ENCODE measurements at places on chromosomes 1 and 21.

DNA sequence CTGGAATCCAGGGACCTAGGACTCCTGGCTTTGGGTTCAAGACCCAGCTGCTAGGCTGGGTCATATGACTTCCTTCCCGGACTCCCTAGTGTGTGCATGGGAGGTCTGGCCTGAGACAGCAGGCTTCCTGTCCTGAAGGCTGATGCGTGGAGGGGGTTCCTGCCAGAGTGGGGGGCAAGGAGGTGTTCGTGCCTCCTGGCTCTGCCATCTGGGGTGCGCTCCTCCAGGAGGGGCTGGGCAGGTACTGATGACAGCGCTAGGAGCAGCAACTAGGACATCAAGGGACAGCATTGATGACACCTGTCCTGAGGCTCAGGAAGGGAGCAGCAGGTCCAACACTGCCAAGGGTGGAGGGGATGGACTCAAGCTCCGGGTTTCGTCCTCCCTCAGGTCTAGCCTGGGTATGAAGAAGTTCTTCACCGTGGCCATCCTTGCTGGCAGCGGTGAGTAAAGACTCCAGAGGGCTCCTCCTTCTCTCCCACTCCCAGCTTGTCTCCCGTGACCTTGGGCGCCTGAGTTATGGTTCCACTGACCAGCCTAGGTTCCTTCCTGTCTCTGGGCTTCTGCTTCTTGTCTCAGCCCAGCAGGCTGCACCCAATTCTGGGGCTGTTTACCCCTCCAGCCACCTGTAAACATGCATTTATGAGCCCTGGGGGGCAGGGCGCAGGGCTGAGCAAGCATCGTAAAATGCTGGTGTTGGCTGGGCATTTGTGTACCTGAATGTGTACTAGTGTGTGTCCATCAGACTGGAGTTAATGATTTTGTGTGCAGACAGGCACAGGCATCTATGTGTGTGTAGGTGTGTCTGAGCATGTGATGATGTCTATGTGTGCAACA is 871 bp downstream of the PLA2G2F start:
- no peak for DNase-seq

DNA sequence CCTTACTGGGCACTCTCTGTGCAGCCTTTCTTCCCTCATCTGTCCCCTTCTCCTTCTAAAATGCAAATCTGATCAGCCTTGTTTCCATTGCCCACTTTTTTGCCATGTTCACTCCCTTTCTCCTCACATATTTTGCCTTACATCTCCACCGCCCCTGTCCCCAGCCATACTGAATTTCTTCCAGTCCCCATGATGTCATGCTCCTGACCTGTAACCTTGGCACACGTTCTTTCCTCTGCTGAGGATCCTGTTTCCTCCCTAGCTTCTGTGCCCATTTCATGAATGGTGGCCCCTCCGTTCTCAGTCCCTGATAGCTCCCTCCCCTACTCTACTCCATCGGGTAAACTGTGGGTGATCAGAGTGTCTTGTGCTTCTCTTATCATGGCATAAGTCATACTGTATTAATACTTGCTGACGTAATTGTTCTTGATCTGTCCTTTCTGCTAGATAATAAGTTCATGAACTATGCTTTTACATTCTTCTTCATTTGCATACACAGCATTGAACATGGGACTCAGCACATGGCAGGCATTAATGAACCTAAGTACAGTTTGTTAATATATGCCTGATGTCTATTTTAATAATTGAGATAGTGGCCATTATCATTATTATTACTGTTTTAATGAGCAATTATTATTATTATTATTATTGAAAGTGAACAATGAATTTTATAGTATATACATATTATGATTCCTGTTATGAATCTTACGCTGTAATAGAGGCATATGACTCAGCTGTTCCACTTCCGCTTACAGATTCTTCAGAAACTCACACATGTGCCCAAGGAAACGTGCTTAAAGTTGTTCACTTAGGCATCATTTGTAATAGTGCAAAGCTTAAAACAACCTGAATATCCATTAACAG is 28.5 kb downstream of the MAP3K21 start:
- no peak for DNase-seq

GRCh38 chr21:45556645-45557615 is 14.7 kb upstream of the SLC19A1 start:
- no peak for DNase-seq

- no peak for DNase-seq
These were observed 8.1 kb upstream of the IFI44 start for GRCh38 chr1:78641558-78641957.

DNA sequence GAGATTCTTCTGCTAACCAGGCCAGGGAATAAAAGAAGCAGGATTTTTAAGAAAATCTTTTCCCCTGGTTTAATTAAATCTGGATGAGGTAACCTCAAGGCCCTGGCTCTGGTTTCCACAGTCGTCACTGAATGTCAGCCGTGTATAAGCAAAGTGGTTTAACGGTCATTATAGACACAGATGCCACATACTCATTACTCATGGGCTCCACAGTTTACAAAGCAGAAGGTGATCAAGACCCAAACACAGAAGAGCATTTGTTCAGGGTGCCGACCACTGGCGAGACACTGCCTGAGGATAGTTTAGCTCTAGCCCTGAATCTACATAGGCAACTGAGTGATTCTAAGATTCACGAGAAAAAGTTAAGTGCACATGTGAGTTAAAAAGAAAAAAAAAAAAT is 27.8 kb upstream of the RAP1GAP start:
- DNase-seq, result no peak

DNA sequence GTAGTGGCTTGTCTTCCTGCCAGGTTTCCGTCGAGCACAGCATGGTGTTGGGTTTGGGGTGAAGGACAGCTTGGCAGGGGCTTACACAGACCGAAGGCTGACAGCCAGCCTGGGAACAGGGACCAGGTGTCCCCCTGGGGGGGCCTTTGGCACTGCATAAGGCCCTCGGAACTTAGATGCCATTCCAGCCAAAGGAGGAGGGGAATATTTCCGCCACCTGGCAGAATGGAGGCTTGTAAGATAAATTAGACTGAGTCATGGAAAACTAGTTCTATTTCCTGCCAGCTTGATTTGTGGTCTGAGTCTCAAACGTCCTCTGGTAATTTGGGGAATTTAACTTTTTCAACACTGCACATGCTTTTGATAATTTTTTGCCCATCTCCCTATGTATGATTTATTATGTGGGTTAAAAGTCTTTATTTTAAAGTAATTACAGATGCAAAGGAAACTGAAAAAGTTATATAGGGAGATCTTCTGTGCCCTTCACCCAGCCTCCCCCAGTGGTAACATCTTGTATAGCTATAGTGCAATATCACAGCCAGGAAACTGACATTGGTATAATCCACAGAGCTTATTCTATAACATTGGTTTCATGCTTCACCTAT is 11.5 kb upstream of the TMEM51 start:
- DNase-seq, result no peak

DNA sequence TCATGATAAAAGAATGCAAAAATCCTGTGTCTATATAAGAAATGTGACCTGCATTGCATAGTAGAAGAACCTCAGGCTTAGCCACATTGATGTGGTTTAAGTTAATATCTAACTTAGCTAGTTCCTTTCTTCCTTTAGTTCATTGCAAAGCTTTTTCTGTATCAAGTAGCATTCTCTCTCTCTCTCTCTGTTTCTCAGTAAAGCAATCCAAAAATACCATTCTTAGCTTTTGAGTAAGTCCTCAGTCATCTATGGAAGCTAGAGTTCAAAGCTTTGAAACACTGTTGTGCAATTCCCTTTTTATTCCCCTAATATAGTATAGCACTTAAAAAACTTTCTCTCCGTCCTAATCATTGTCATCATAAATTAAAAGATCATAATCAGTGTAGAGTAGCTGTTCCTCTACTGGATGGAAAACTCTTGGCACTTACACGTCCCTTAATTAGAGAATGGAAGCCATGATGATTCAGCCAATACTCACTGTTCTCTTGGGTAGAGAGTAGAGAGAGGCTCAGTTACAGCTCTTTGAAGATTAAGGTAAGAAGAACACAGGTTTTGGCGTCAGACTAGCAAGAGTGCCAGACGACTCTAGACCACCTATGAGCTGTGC is 350.3 kb upstream of the LYPLAL1 start:
- DNase-seq, result no peak

- no peak for DNase-seq
These were observed 8.1 kb upstream of the CLCA4 start for GRCh38 chr1:86538775-86539174.

DNA sequence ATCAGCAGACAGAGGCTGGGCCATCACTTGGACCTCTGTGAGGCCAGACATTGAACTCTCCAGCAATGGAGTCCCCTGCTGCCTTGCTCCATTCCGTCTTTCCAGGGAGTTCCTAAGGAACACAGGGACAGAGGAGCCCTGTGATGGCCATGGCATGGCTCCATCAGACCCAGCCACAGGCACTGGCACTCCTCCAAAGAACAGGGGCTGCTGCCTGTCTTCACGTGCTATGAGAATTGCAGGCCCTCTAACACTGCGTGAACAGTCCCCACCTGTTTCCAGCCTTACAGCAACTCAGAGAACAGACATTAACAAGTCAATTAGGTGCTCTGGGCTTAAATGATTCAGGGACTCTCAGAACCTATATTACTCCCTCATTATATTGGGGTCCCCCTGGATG is 140.8 kb downstream of the ASTN1 start:
- DNase-seq, result peak; percentile 64

DNA sequence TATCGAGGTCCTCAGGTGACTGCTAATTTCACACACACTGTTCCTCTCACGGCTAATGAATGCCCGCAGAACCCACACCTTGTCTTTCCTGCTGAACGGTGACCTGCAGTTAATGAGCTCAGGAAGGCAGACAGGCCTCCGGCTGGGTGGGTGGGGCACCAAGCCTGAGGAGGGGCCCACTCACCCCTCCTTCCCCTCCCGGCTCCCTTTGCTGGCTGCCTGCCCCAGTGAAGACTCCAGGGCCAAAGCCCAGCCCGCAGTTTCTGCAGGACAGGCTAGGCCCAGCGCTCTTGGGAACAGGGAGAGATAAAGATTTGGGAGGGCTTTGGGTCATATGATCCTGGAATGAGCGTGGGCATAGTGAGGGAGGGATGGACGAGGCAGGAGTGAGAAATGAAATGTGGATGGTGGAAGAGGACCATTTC is 26.4 kb downstream of the FOXO6 start:
- no peak for DNase-seq

- DNase-seq, result no peak
These were observed 25.7 kb downstream of the STK40 start for GRCh38 chr1:36359911-36360550.

DNA sequence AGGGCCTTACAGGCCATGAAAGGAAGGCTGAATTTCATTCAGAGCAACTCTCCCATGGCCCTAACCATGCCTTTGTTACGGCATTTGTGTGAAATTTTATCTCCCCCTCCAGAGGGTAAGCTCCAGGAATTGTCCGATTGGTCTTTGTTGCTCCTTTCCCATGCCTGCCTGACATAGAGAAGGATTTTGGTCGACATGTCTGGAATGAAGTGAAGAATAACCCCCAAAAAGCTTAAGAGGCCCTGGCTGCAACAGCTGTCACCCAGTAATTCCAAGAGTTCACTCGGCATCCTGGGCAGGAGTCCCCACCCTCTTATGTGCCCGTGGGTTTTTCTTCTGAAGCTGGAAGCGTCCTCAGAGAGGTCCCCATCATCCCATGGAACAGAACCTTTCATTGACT is 20.6 kb downstream of the CDA start:
- no peak for DNase-seq

GRCh38 chr1:41536361-41536802 is 51.9 kb upstream of the EDN2 start:
- DNase-seq, result no peak

GRCh38 chr1:229056046-229056445 is 214.9 kb upstream of the RAB4A start:
- peak; percentile 34 for DNase-seq

DNA sequence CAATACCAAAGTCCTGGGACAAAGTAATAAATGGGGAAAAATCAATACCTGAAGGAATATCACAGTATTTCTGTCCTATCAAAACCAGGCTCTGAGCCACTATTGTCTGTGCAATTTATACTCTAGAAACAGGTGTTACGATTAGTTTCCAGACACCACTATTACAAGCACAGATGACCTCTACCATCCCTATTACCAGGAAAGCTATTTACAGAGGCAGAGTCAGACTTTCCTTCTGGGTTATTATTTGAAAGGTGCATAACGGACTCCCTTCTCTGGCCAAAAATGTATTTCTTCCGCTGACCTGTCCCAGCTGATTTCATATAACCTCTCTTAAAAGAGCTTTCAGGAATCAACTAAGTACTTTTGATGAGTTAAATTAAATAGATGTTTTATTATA is 154.6 kb upstream of the LRRC7 start:
- DNase-seq, result no peak

DNA sequence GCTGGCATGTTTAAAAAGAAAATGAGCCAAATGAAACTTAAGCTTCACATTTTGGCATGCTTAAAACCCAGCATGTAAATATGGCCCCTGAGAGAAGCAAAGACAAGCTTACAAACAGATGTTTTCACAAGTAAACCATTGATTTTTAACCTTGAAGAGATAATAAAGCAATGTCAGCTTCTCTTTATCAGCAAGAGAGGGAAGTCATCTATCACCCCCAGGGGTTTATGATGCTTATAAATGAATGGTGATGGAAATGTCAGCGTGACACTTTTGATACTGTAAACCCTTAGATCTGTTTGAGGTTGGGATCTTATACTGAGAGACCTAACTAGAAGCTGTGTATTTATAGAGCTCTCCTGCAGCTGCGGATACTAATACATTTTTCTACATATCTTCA is 471.3 kb downstream of the PLA2G4A start:
- DNase-seq, result no peak

GRCh38 chr1:22124592-22125229 is 18.2 kb downstream of the WNT4 start:
- DNase-seq, result no peak

GRCh38 chr1:12344596-12345349 is 114.9 kb downstream of the VPS13D start:
- no peak for DNase-seq

DNA sequence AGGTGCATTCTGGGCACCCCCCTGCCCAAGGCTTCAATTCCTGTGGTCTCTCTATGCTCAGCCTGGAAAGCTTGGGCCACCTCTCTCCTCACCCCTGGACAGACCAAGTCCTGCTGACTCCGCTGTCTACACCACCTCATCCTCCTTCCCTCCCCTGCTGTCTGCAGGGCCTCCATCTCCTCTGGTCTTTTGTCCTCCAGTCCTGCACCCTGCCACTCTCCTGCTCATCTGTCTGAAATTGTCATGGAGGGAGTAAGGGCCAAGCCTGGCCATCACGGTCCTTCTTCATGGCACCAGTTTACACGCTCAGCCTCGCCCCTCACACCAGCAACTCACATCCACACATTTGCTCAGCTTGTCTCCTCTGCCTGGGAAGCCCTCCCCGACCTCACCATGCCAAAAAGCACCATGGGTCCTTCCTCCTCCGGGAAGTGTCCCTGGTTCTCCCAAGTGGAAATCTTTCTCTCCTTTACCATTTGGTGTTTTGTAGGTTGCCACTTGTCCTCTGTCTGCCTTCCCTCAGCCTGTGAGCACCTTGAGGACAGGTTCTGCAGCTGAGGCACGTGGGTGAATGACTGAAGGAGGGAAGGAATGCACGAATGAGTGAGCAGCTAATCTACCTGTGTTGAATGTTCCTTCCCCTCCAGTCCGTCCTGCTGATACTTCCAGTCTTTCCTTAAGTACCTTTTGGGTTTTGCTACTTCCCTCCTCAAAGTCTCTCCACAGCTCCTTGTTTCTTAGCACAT is 2.1 kb upstream of the SLC2A1 start:
- no peak for DNase-seq

GRCh38 chr1:109361649-109362048 is 36.1 kb downstream of the SORT1 start:
- no peak for DNase-seq

- DNase-seq, result no peak
These were observed 29.6 kb upstream of the PRRX1 start for GRCh38 chr1:170634293-170634692.

GRCh38 chr1:224873434-224874369 is 55.8 kb upstream of the DNAH14 start:
- no peak for DNase-seq

- no peak for DNase-seq
These were observed 13.0 kb upstream of the ST6GALNAC5 start for GRCh38 chr1:76854255-76854654.

All from esophagus muscularis mucosa (tissue), 4 donors.